ENCODE measurements at places on chromosomes 1 and 21.

DNA sequence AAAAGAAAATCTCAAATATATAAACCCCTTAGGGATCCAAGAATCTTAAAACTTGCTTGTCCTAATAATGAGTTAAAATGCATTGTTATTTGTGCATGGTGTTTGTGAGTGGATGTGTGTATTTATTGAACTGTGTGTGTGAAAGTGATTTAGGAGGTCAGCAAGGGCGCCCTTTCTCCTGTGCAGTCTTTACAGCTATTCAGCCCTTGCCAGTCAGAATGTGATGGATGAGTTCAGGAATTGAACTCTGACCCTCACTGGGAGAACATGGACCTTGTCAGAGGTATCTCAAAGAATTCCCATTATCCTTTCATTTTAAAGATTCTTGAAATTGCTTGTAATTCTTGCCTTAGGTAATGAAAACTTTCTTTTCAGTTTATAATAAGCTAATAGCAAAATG is 493.0 kb upstream of the ADGRL4 start:
- H3K4me1 ChIP-seq: no peaks in the 10 kb centered on the region
- no peak overlapping the region for H3K27ac ChIP-seq
- no peaks in the 10 kb centered on the region for H3K27me3 ChIP-seq
- no peak overlapping the region for H3K4me3 ChIP-seq
- no peaks in the 10 kb centered on the region for H3K36me3 ChIP-seq

DNA sequence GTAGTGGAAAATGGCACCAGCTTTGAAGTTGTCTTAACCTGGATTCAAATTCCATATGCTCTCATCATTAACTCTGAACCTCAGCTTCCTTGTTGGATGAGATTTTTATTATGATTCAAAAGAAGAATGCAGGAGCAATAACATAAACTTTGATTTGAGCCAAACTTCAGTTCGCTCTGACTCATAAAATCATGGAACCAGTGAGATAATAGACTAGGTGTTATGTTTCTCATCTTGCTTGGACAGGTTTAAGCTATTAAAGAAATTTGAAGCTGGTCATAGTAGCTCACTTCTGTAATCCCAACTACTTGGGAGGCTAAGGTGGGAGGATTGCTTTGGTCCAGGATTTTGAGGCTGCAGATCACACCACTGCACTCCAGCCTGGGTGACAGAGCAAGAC is 172.8 kb downstream of the CLEC20A start:
- no peaks in the 10 kb centered on the region for H3K36me3 ChIP-seq
- no peaks in the 10 kb centered on the region for H3K4me1 ChIP-seq
- no peak overlapping the region for H3K4me3 ChIP-seq
- DNase-seq: no peak
- H3K27me3 ChIP-seq: no peaks in the 10 kb centered on the region
- H3K27ac ChIP-seq: no peak overlapping the region

- H3K27ac ChIP-seq: no peak overlapping the region
- H3K27me3 ChIP-seq: no peaks in the 10 kb centered on the region
- H3K4me3 ChIP-seq: no peak overlapping the region
- H3K4me1 ChIP-seq: peaks cover under 1% of the 10 kb centered on the region
- H3K36me3 ChIP-seq: no peaks in the 10 kb centered on the region
Observed at GRCh38 chr1:59266180-59266926, 30.5 kb upstream of the FGGY start.

GRCh38 chr1:109850194-109850593 is 60.5 kb upstream of the CSF1 start:
- no peaks in the 10 kb centered on the region for H3K27me3 ChIP-seq
- H3K36me3 ChIP-seq: no peaks in the 10 kb centered on the region
- no peak overlapping the region for H3K4me3 ChIP-seq
- no peaks in the 10 kb centered on the region for H3K4me1 ChIP-seq
- no peak overlapping the region for H3K27ac ChIP-seq
- DNase-seq: no peak

All from lower lobe of right lung (tissue), 2 donors.